ENCODE measurements at places on chromosomes 2 and 18.

- no peak for DNase-seq
Measured at GRCh38 chr18:3212657-3213056, 7.1 kb downstream of the MYOM1 start.

DNA sequence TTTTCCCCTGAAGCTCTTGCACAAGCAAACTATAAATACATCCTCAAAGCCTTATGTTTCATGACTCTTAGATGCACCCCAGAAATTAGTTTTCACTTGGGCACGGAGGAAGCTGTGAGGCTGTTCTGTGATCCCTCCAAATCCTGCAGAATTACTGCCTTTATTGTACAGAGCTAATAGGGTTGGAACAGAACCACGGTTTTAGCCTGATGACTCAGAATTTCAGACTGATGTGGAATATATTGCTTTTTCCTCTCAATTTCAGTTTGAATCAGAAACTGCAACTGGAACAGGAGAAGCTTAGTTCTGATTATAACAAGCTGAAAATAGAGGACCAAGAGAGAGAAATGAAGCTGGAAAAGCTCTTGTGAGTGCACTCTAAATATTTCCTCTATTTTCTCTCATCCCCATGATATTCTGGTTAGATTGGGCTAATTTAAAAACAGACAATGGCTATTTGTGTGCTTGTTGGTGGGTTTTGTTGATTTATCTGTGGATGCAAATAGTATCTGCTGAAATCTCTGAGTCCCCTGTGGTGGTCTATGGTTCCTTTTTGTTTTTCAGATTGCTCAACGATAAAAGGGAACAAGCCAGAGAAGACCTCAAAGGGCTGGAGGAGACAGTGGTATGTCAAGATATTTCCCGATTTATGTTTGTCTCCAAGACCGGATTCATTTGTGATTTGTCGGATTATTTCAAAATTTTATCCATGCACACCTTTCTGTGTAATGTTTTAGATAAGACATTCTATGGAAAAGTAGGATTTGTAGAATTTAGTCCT lies 38.2 kb upstream of the LYPD6B start:
- no peak for DNase-seq

DNA sequence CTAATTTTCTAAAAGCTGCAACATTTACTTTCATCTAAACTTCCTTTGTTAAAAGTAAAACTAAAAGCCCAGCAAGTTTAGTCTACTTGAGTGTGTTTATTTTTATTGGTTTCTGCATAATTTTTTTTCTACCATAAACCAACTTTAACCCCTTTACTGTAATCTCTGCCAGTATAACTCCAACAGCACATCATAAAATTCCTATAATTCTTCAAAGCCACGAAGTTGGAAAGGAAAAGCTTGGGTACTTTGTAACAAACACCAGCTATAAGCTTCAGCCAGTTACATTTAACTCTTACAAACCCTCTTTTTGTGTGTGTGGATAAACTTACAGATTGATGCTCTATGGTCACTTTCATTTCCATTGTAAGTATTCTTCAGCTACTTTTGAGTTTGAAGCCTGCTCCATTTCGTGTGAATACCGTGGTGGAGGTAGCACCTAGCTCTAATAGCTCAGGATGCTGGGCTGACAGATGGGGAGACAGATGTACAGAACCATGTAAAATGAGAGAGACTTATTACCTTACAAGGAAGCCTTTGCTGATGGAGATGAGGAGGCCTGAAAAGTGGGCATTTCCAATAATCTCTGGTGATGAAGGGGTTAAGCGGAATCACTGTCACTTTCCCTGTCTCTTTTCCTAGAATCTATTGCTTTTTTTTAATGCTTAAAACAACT lies 42.5 kb downstream of the ZEB2 start:
- DNase-seq = no peak

- no peak for DNase-seq
Measured at GRCh38 chr2:209977386-209978239, 24.8 kb upstream of the RPE start.

DNA sequence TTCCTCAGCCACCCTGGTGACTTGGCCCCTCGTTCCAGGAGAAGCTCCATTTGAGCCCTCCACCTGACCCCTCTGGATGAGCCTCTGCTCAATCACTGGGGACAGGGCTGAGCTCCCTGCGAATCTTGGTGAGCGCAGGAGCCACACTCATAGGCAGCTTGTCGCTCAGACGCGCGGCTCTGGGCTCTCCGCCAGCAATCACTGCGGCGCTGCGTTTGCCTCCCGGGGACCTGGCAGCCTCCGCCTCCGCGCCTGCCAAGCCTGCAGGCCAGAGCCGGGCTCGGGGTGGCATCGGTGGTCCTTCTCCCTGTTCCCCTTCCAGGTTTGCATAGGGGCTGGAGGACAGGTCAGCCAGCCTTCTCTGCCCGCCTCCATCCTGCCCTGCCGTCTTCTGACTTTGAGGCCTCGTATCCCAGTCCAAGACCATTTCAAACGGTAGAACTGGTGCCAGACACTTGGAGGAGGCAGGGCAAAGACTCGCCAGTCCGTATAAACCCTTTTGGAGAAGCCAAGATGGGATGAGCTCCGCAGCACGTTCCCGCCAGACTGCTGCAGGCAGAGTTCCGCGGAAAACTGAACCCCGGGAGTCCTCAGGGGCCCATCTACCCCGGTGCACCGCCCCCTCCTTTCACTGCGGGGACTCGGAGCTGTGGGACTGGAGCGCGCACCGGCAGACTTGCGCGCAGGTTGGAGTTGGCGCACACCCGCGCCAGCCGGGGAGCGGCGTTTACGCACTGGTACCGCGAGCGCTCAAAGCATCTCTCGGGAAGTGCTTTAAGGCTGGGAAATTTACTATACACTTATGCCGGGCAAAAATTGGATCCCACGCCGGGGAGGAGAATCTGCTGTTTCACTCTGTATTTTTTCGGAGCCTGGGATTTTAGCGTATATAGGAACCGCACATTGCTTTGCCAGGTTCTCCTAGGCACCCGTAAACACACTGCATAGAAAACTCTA lies 1.1 kb upstream of the TACR1 start:
- DNase-seq = no peak

DNA sequence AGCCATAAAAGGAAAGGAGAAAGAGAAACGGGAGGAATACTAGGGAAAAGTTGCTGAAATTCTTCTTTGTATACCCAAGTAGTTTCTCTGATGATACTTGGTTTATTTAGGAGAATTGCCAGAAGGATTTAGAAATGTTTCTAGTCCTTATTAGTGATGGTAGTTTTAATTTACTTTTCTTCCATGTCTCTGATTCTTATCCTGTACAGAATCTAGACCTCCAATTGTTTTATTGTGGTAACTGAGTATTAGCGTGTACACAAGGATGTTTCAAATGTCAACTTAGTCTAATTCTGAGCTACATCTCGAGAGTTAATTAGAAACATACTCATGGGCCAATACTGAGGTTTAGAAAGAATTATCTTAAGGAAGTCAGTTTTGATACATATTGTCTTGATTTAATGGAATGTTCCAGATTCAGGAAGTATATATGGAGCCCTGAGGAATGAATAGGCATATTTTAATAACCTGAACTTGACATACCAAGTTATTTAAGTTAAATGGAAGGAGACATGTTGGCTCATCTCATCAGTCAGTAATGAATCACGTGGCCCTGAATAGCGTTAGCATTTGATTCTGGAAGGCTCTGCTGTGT lies 219.6 kb downstream of the LTBP1 start:
- DNase-seq = no peak

GRCh38 chr2:17544256-17544655 lies 3.8 kb downstream of the VSNL1 start:
- DNase-seq = no peak
